Esophagus muscularis mucosa (tissue), 4 donors: ENCODE measurements at places on chromosomes 2 and 18.

DNA sequence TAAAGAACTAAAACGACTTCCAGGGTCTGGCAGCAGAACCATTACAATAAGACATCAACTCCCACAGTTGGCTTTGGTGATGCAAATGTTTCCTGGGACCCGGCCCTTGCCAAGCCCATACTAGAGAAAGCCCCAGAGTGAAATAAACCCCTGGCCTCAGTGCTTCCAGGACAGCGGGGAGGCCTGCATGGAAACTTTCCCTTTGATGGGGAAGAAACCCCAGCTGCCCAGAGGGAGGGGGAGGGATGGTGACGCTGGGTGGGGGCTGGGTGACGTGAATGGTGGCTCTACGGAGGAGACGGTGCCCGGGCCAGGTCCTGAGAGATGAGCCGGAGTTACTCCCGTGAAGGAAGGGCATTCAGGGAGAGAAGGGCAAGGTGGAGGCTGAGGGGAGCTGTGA is 27.5 kb downstream of the INHBB start:
- no peak for DNase-seq
- H3K27me3 ChIP-seq, result peaks cover 44% of the 10 kb centered on the region
- H3K27ac ChIP-seq, result no peak overlapping the region

GRCh38 chr2:47653902-47654789 is 128.8 kb upstream of the MSH6 start:
- H3K27ac ChIP-seq, result no peak overlapping the region
- H3K4me3 ChIP-seq, result no peak overlapping the region
- no peaks in the 10 kb centered on the region for H3K27me3 ChIP-seq
- no peak for DNase-seq
- no peaks in the 10 kb centered on the region for H3K4me1 ChIP-seq
- no peaks in the 10 kb centered on the region for H3K36me3 ChIP-seq

DNA sequence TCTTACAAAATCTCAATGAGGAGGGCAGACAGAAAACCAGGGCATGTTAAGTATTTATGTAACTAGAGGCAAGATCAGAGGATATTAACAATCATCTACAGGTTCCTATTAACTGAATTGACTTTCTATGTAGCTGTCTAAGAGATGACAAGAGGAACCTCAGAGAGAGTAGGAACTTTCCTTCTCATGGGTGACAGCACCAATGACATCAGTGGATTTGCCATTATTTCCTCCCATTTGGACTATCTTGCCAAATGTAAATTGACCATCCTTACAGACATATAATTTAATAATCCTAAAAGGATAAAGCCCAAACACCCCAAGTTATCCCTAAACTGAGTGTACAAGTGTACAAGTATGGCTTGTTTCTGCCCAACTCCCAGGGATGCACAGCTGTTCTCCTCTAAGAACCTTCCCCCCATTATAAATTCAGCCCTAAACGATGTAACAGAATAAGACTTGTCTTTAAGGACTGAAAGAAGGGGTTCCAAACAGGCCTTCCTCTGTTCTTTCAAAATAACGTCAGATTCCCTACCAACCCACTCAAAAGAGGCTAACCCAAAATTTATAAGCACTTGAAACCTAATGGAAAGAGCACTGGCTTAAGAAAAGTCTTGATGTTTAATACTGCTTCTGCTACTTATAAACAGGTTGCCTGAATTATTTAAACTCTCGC is 73.4 kb upstream of the CHAC2 start:
- no peaks in the 10 kb centered on the region for H3K27me3 ChIP-seq
- no peak overlapping the region for H3K27ac ChIP-seq
- H3K4me1 ChIP-seq, result no peaks in the 10 kb centered on the region
- peaks cover 16% of the 10 kb centered on the region for H3K36me3 ChIP-seq
- no peak overlapping the region for H3K4me3 ChIP-seq
- DNase-seq, result no peak

- no peak overlapping the region for H3K27ac ChIP-seq
- no peak overlapping the region for H3K4me3 ChIP-seq
- H3K4me1 ChIP-seq, result no peaks in the 10 kb centered on the region
- no peaks in the 10 kb centered on the region for H3K36me3 ChIP-seq
- H3K27me3 ChIP-seq, result no peaks in the 10 kb centered on the region
- no peak for DNase-seq
Observed at GRCh38 chr2:70397186-70397585, 95.3 kb upstream of the FAM136A start.

GRCh38 chr2:38716185-38716584 is 35.0 kb downstream of the SRSF7 start:
- no peaks in the 10 kb centered on the region for H3K27me3 ChIP-seq
- H3K4me1 ChIP-seq, result peaks cover 17% of the 10 kb centered on the region
- peaks cover 4% of the 10 kb centered on the region for H3K36me3 ChIP-seq
- DNase-seq, result no peak
- H3K27ac ChIP-seq, result no peak overlapping the region

DNA sequence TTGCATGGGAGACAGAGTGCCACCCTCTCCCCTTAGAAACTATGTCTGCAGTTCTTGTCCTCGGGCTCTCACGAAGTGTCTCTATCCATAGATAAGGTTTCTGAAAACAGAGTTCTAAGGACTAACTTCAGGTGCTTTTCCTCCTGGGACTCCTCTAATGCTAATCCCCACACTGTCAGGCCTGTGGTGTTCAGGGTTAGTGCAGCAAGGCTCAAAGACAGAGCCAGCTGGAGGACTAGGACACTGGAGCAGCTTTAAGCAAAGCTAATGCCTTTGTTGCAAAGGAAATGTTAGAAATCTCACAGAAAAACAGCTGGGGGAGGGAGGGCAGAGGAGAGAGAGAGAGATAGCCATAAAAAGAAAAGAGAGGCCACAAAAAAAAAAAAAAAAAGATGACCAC is 824.0 kb upstream of the FSHR start:
- DNase-seq, result no peak
- H3K4me1 ChIP-seq, result peaks cover 12% of the 10 kb centered on the region
- no peaks in the 10 kb centered on the region for H3K27me3 ChIP-seq
- H3K27ac ChIP-seq, result no peak overlapping the region
- no peaks in the 10 kb centered on the region for H3K36me3 ChIP-seq
- no peak overlapping the region for H3K4me3 ChIP-seq

DNA sequence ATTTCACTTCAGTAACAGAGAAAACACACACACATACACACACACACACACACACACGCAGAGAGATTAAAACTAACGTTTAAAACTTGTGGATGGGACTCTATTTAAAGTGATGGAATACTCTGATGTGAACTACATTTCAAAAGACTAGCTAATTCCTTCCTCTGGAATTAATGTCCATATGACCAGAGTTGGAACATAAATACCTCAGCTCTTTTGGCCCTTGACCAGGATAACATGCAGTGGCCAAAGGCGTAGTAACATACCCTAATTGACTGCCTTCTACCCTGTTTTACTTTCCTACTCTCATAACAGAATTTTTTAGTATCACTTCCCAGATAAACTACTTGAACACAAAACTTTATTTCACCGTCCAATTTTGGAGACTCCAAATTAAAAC is 671.3 kb upstream of the CHAC2 start:
- H3K4me3 ChIP-seq, result no peak overlapping the region
- no peaks in the 10 kb centered on the region for H3K4me1 ChIP-seq
- no peak overlapping the region for H3K27ac ChIP-seq
- no peaks in the 10 kb centered on the region for H3K27me3 ChIP-seq

DNA sequence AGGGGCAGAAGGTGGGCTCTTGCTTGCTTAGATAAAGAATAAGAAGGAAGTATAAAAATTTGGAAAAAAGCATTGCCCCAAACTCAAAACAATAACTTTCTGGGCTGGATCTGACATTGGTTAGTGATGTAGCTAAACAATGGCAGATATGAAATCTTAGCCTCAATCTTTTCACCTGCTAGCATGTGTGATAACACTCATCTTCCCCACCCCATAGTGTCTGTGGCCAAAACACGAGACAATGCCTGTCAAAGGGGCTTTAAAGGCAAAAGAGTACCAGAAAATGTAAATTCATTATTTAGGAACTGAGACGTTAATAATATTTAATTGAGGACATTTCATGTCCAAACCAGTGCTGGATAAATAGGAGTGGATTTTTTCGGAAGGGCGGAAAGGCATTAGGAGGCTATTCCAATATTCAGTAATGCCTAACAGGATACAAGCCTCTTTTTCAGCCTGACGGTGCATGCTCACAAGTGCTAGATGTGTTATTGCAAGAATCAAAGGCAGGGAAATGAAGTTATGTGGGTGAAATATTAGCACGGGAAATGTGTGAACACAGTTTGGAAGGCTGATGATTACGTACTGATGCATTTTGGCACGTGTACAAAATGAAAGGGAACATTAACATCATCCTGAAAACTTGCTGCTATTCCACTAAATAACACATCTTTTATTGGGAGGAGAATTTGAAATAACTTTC is 395.7 kb downstream of the GALR1 start:
- DNase-seq, result peak; percentile 70
- no peaks in the 10 kb centered on the region for H3K4me1 ChIP-seq
- no peaks in the 10 kb centered on the region for H3K36me3 ChIP-seq
- no peaks in the 10 kb centered on the region for H3K27me3 ChIP-seq
- no peak overlapping the region for H3K27ac ChIP-seq

DNA sequence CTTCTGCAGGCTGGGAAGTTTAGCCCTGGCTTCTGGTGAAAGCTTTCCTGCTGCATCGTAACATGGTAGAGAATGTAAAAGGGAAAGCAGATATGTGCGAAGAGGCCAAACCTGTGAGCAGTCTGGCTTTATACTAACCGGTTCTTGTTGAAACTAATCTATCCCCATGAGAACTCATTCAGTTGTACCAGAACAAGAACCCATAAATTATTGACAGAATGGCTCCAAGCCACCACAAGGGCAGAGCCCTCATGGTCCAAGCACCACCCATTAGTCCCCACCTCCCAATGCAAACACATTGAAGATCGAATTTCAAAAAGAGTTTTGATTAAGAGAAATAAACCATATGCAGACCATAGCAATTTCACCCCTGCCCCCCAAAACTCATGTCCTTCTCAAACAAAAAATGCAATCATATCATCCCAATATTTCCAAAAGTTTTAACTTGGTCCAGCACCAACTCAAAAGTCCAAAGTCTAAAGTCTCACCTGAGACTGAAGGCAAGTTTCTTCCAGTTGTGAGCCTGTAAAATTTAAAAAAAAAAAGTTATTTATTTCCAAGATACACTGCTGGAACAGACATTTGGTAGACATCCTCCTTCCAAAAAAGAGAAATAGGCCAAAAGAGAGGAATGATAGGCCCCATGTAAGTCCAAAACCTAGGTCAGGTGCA is 318.9 kb downstream of the CNTNAP5 start:
- no peak overlapping the region for H3K4me3 ChIP-seq
- no peak for DNase-seq
- no peak overlapping the region for H3K27ac ChIP-seq
- H3K36me3 ChIP-seq, result no peaks in the 10 kb centered on the region

DNA sequence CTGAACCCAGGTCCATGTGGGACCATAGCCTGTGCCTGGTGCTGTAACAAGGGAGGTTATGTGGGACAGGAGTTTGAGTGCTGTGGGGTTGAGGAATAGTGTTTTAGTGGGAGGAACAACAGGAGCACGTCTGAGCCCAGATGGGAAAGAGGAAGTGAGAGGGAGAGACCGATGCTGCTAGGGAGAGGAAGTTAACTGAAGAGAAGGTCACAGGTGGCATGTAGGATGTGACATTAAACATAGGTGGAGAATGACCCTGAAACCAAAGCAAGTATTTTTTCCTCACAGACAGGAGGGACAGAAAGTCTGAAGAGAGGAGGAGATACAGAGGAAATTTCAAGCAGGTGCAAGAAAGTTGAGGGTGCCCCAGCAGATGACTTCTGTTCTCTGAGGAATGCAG is 87.8 kb downstream of the ACOXL start:
- no peaks in the 10 kb centered on the region for H3K36me3 ChIP-seq
- no peak for DNase-seq
- no peaks in the 10 kb centered on the region for H3K27me3 ChIP-seq
- H3K4me3 ChIP-seq, result no peak overlapping the region

DNA sequence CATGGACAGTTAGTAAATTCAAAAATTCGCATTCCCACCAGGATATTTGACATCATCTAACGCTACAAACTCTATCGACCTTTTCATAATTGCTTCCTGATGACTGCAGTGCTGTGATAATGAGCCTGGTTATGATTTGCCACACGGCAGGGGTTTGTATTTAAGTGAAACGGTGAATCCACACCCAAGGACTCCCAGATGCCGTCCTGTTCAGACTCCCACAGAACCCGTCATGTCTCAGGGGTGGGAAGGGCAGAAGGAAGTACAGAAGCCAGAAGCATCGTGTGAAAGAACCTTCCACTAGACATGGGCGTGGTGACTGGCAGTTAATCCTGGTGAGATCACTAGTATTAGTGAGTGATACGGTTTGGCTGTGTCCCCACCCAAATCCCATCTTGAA is 91.2 kb upstream of the TMEM18 start:
- H3K4me3 ChIP-seq, result no peak overlapping the region
- no peak overlapping the region for H3K27ac ChIP-seq
- peak; percentile 60 for DNase-seq
- H3K36me3 ChIP-seq, result no peaks in the 10 kb centered on the region
- H3K4me1 ChIP-seq, result no peaks in the 10 kb centered on the region
- H3K27me3 ChIP-seq, result no peaks in the 10 kb centered on the region

DNA sequence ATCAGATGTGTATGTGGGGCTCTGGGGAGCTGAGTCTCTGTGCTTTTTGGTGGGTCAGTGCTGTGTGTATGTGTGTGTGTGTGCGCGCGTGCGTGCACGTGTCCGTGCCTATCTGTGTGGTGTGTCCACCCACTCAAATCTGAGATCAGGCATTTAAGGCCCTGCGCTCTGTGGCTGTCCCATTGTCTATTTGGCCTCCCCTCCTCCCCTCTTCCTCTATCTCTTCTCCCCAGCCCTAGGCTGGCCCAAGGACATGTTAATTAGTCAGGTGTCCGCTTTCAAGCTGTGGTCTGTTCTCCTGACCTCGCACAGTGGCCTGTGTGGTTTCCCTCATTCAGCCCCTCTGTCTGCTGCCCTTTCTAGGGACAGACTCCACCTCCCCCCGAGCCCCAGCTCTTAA is 136.4 kb downstream of the DYSF start:
- H3K4me3 ChIP-seq, result no peak overlapping the region
- H3K27me3 ChIP-seq, result no peaks in the 10 kb centered on the region
- H3K27ac ChIP-seq, result no peak overlapping the region
- H3K4me1 ChIP-seq, result no peaks in the 10 kb centered on the region
- H3K36me3 ChIP-seq, result peaks cover 39% of the 10 kb centered on the region

GRCh38 chr2:66582104-66582986 is 147.4 kb downstream of the MEIS1 start:
- DNase-seq, result no peak
- H3K4me3 ChIP-seq, result peak overlapping the region; percentile 71
- H3K36me3 ChIP-seq, result no peaks in the 10 kb centered on the region
- H3K27ac ChIP-seq, result peak overlapping the region; percentile 95

DNA sequence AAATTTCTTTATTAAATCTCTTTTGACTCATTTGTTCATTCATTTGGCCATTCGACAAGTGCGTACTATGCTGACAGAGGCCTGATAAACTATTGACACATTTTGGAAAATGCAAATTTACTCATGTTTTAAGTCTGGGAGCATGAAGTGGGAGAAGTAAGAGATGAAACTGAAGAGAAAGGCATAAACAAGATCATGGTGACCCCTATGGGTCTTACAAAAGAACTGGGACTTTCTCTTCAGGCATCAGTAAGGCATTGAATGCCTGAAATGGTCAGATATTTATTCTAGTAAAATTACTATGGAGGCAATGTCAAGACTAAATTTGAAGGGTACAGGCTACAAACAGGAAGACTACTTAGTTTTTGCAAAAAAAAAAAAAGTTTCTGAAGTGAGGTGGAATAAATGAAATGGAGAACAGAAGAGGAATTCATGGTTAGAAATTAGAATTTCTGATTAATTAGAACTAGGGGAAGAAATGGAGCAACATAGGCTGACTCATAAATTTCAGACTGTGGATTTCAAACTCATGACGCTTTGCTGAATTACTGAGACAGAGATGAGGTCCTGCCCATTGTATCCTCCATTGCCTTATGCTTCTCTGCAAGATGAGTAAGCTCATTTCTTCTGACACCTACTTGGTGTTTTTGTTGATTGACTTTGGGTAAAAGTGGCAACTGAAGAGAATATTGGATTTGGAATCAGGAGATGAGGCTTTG is 32.7 kb downstream of the VSNL1 start:
- H3K4me1 ChIP-seq, result peaks cover 13% of the 10 kb centered on the region
- DNase-seq, result no peak
- H3K36me3 ChIP-seq, result no peaks in the 10 kb centered on the region
- no peak overlapping the region for H3K4me3 ChIP-seq
